Left kidney (tissue), 8 donors: ENCODE measurements at places on chromosomes 13 and 19. TPM values are rescaled to one million over a fixed set of nuclear protein-coding genes. Genes with fewer than 3 reads are reported as not detected.
A peak's percentile ranks its signal among the peaks of the same experiment; 100 is the strongest.

- DNase-seq, result no peak
Observed at GRCh38 chr19:15779756-15780476, 7.5 kb upstream of the OR10H5 start.

DNA sequence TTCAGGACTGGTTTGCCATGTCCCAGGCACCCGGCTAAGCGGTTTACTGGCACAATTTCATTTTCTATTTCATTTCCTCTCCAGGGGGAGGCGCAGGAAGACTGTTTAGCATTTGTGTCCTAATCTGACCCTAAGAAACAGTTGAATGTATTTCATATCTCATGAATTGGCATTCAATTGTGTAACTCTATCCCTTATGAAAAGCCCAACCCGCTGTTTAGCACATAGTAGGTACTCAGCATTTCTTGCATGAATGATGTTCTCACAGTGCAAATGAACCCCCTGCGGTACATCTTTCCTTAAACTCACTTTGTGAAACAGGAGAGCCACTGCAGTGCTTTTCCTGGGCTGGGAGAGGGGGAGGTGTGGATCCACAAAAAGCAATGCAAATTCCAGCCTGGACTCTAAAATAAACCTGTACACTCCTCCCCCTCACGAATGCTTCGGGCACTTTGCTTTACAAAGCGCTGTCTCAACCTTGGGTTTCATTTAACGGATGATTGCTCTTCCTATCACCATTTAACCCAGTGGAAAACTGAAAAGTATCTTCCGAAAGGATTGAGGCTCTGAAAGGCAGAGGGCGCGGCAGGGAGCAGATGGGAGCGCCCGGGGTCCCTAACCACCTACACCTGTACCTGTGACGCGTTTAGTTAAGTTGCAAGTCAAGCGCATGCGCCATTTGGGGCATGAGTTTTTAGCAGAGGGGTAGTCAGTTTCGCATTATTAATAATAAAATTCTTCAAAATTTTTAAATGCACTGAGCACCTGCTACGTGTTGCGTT, 1.2 kb upstream of the EEF2 start:
- peak; percentile 78 for DNase-seq

DNA sequence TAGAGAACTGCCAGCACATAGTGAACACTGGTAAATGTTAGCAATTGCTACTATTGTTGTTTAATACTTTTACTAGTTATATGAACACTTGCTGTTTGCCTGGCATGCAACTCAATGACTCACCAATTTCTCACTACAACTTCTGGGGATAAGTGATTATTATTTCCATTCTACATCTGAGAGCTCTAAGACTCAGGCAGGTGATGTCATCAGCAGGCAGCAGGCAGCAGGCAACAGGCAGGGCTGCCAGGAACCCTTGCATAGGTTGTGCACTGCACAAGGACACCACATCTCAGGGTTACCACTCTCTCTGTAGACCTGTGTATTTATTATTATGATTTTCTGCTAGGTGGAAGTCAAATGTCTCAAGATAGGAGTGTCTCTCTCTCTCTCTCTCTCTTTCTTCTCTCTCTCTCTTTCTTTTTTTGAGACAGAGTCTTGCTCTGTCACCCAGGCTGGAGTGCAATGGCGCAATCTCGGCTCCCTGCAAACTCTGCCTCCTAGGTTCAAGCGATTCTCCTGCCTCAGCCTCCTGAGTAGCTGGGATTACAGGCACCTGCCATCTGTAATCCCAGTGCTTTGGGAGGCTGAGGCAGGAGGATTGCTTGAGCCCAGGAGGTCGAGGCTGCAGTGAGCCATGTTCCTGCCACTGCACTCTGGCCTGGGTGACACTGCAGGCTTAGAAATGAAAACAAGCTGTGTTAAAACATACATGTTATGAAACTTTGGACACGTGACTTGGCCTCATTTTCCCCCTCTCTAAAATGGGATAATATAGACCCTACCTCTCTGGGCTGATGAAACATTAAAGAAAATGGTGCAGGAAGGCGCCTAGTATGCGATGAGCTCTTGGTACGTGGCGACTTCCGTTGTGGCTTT, 22.7 kb downstream of the HPN start:
- no peak for DNase-seq

GRCh38 chr13:48828962-48829411, 146.7 kb upstream of the FNDC3A start:
- no peak for DNase-seq

- peak; percentile 56 for DNase-seq
Observed at GRCh38 chr13:38685974-38686576, 802 bp upstream of the FREM2 start.

GRCh38 chr13:112529216-112529615, 58.7 kb downstream of the TUBGCP3 start:
- no peak for DNase-seq

- no peak for DNase-seq
Observed at GRCh38 chr19:825897-826644, 1.6 kb upstream of the AZU1 start.

Gene GPR12
- polyA plus RNA-seq, result not detected

Gene UBE2L5
- polyA plus RNA-seq, result 0.91 TPM

Gene TNPO2
- 78.7 TPM for polyA plus RNA-seq
